ENCODE measurements at places on chromosomes 16 and 17.

DNA sequence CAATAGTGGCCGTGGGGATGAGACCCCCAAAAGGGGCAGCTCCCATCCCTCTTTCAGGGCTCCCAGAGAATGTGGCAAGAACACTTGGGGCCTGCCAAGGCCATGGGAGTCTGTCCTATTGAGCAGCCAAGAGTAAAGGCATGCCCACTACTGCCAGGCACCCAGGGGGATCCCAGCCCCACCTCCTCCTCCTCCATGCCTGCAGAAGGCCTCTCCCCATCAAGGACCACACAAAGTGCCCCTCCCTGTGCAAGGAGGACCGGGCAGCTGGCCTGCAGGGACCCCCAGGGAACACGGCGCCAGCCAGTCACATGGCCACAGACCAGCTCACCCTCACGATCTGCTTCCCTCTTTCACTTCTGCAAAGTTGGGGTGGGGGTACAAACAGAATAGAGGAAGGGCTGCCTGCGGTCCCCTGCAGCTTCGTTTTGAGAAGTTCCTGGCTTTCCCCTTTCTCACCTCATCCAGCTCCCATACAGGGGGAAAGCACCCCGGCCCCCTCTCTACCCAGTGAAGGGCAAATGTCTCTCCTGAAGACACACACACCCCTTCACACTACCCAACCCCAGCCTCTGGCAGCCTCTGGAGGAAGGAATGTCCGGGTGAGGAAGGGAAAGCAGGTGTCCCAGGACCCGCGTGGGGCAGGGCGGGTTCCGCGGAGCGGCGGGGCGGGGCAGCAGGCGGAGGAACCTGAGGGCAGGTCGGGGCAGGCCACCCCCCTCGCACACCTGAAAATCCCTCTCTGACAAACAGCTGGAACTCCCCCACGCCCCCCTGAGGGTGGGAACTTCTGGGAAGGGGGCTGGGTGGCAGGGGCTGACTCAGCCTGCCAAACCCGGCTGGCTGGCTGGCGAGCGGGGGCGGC lies 2.0 kb downstream of the PPP1R9B start:
- peak; percentile 80 for DNase-seq

- DNase-seq, result no peak
Observed at GRCh38 chr17:78969865-78970264, 9.9 kb downstream of the LGALS3BP start.

DNA sequence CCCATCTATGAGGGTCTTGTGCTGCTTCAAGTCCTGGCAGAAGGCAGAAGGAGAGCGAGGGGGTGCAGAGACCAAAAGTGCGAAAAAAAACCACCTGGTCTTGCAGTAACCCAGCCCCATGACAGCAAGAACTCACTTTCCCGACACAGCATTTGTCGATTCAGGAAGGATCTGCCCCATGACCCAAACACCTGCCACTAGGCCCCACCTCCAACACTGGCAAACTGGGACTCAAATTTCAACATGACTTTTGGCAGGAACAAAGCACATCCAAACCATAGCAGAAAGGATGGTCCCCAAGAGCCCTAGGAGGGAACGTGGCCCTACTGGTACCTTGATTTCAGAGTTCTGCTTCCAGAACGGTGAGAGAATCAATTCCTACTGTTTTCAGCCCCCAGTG lies 34.7 kb upstream of the KLHDC4 start:
- DNase-seq, result no peak

DNA sequence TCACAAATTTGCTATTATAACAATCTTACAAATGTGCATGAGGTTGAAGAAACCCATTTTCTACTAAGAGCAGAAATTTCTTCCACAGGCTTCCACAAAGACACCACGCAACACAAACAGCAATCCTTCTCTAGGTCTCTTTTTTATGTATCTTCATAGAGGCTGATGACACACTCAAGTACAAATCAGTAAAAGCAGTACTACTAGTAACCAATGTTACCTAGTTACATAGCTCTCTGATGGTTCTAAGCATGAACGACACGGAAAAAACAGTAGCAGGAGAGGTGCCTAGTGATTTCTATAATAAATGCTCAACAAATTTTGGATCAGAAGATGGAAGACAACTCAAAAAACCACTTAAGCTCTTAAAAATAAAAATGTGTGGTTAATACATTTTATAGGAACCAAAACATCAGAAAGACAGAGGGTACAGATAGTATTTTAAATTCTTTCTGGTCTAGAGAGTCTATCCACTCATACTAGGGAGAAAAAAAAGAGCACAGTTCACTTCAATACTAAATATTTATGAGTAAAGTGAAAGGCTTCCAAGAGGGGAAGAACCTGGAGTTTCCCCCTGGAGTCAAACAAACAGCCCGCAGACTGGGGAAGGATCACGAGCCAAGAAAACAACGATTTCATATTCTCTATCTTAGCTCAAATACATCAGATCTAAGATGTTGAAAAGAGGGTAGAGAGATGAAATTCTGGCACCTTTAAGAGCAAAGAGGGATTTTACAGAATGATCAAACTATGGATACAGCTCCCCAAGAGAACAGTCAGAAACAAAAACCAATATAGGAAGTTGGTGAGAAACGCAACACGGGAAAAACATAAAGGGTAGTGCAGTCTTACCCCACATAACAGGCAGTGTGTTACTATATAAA lies 40.2 kb downstream of the SMG6 start:
- DNase-seq, result no peak

- no peak for DNase-seq
Observed at GRCh38 chr17:67074781-67075180, 30.4 kb downstream of the CACNG1 start.

GRCh38 chr16:48609652-48610029 lies 339 bp downstream of the N4BP1 start:
- no peak for DNase-seq

DNA sequence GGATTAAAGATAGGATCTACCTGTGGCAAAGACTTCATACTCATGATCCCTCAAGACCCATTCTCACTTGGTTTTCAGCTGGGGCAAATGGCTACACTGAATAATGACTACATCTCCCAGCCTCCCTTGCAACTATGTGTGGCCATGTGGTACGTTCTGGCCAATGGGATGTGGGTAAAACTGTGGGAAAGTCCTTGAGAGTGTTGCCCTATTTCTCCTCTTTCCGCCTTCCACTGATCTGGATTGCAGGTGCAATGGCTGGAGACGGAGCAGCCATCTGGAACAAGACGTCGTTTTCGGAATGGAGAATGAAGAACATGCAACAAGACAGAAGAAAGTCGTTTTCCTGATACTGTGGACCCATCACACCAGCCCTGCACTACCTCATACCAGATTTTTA lies 48.5 kb downstream of the HAPSTR1 start:
- DNase-seq, result no peak

- DNase-seq, result peak; percentile 29
Observed at GRCh38 chr16:11742093-11742535, 543 bp downstream of the TXNDC11 start.

- DNase-seq, result no peak
Observed at GRCh38 chr17:59373882-59374495, 42.5 kb downstream of the YPEL2 start.

DNA sequence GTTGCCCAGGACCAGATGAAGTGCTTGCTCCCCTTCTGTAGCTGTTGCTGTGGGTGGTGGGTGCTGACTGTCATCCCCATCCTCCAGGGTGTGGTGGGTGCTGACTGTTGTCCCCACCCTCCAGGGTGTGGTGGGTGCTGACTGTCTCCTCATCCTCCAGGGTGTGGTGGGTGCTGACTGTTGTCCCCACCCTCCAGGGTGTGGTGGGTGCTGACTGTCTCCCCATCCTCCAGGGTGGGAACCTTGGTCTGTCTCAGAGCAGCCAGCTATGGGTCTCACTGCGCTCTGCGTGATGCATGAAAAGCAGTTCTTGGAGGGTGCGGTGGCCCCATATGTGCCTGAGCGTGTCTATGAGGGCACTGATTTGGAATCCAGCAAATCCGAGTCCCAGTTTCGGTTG lies 163.8 kb downstream of the RPTOR start:
- no peak for DNase-seq

DNA sequence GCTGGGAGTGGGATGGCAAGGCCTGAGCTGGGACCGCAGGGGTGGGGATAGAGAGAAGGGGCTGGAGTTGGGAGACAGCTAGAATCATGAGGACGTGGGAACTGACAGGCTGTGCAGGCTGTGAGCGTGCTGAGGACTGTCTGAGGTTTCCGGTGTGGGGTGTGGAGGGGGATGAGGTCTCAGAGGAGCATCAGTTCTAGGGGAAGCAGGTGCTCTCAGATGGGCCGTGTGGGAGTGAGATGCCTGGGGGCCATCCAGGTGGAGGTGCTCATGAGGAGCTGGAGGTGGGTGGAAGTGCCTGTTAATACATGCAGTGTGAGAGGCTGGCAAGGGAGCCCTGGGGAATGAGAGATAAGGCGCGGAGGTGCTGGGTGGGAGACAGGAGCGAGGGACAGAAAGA lies 27.2 kb downstream of the HASPIN start:
- no peak for DNase-seq

- DNase-seq, result no peak
Observed at GRCh38 chr16:81551821-81552304, 107.3 kb downstream of the CMIP start.

GRCh38 chr17:34820248-34820801 lies 140.9 kb downstream of the CCT6B start:
- DNase-seq, result no peak

- DNase-seq, result no peak
Observed at GRCh38 chr16:77759821-77760220, 28.5 kb upstream of the VAT1L start.

DNA sequence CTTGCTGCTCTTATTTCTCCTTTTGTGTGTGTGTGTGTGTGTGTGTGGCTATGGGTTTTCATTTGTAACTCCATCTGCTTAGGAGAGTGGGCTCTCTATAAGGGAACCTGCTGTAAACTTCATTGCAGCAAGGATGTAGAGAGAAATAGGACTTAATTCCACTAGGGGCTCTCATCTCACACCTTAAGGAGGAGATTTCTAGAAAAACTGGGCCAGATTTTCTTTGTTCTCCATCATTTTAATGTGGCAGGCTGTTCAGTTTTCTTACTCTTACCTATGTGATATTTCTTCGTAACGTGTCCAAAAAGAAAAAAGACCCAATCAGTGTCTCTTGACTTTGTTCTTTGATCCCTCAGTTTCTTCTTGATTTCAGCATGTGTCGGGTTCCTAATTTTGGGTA lies 4.5 kb upstream of the CASC3 start:
- no peak for DNase-seq

DNA sequence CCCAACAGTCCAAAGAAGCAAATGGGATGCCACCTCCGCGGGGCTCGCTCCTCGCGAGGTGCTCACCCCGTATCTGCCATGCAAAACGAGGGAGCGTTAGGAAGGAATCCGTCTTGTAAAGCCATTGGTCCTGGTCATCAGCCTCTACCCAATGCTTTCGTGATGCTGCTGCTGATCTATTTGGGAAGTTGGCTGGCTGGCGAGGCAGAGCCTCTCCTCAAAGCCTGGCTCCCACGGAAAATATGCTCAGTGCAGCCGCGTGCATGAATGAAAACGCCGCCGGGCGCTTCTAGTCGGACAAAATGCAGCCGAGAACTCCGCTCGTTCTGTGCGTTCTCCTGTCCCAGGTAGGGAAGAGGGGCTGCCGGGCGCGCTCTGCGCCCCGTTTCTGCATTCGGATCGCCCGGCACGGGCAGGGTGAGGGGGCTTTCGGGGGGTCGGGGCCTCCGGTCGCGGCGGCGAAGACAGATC lies at the start of gene CDH13:
Gene CDH13 (plus strand): TSS at position 179 of the 471 bp plus-strand sequence.
- no peak for DNase-seq

DNA sequence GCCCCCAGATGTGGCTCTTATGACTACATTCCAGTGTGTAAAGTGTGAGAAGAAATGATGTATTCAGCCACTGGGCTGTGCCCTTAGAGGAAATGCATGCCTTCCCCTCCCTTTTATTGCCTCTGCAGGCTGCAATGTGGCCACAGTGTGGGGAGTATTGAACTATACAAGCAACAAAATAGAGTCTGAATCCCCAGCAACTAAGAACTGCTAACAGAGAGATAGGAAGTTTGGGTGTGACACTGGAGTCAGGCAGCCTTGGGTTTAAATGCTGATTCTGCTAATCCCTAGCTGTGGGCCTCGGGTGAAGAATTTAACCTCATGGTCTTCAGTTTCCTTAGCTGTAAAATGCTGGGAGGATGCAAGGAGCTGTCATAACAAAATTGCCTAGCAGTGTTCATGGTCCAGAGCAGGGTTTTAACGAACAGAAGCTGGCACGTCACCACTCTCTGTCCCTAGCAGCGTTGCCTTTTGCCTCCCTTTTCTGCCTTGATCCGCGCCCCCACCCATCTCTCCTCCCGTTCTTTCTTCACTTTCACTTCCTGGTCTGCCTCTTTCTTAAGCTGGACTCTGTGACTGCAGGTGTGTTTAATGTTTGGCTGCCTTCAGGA lies 50.3 kb downstream of the KPNA2 start:
- DNase-seq, result no peak

DNA sequence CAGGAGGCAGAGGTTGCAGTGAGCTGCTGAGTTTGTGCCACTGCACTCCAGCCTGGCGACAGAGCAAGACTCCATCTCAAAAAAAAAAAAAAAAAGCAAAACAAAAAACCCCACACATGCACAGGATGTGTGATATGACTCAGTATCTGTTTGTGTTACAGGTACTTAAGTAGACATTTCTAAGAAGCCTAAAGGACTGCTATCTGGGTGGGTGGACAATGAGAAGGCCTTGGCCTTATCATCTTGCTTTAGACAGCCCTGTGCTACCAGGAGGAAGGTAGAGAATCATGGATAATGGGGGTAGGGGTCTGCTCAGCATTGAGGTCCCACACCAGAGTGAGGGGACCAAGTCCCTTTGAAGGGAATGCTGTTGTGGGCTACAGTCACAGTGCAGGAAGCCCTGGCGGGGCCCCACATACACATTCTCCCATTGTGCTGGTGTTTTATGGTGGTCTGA lies 26.7 kb downstream of the PLD6 start:
- no peak for DNase-seq

DNA sequence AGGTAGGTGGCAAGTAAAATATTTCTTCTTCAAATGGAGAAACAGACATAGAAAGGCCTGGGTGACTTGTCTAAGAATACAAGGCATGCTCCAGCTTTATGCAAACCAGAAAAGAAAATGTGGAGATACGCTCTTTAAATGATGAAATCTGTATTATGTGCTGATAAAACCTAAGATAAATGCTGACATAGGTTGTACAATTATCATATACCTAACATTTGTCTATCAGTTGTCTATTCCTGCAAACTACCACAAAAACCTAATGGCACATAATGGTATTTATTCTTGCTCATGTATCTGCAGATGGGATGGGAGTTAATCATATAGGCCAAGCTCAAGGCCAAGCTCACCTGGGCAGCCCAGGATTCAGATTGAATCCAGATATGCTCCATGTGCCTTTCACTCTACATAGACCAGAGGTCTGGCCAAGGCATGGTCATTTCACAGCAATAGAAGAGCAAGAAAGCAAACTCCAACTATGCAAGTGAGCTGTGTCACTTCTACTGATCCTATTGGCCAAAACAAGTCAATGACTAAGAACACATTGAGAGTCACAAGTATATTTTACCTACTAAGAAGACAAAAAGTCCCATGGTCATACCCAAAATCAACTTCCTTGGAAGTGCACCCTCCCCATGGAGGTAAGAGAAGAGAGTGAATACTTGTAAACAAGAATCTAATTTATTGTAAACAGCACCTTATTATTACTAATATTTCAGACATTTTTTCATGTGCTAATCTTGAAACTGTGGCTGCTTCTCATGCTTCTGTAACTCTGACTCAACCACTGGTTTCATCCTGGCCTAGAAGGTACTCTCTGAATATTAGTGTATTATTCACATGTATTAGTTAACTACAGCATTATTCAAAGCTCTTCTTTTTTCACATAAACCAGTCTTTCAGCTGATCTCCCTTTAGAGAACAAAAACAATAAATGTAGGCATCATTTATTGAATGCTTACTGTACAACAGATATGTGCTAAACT lies 270.7 kb upstream of the SOX9 start:
- no peak for DNase-seq

Data from stimulated activated CD4-positive, alpha-beta T cell treated with anti-CD3 and anti-CD28 coated beads, Interleukin-15, amount 100 ng/mL, for 1 hour (primary cell).